ENCODE measurements at places on chromosomes 5 and 9. TPM values are rescaled to one million over a fixed set of nuclear protein-coding genes. Genes with fewer than 3 reads are reported as not detected.
A peak's percentile ranks its signal among the peaks of the same experiment; 100 is the strongest.

Gene STPG3
- total RNA-seq: not detected

Gene PTPN3
- under 0.01 TPM for total RNA-seq

Gene FYB1
- total RNA-seq: not detected

Gene GABRP
- not detected for total RNA-seq

Gene SH3RF2
- 2.2 TPM for total RNA-seq

DNA sequence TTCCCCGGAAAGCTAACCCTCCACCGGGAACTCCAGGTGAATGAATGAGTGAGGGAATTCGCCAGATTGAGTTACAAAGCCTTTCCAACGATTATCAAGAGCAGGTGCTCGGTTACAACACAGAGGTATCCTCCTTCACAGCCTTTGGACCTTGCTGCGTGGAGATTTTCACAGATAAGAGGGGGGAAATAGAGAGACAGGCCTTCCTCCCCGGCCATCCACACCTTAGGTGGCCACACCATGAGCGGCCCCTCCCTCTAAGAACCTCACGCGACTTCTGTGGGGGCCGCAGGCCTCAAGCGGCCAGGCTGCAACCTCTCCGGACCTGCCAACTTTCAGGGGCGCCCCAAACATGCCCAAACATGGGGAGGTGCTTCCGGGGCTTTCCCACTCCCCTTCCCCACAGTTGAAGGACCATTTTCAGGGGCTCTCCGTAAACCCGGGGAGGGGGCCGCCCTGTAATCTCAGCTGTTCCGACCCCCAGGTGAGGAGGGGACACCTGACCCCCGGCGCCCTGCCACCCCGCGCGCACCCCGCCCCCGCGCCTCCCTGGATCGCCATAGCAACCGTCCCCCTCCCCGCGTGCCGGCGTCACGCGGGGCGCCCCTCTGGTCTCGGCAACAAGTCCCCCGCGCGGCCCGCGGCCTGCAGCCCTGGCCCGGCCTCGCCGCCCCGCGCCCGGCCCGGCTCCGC is 603 bp downstream of the DENND1A start:
- no peak for DNase-seq

DNA sequence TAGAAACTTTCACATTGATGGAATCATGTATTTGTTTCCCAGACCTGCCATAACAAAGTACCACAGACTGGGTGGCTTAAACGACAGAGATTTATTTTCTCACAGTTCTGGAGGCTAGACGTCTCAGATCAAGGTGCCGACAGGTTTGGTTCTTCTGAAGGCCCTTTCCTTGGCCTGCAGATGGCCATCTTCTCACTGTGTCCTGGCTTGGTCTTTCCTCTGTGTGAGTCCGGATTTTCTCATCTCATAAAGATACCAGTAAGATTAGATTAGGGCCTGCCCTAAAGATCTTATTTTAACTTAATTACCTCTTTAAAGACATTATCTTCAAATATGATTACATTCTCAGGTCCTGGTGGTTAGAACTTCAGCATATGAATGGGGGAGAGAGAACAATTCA is 5.8 kb downstream of the USP20 start:
- peak; percentile 35 for DNase-seq

DNA sequence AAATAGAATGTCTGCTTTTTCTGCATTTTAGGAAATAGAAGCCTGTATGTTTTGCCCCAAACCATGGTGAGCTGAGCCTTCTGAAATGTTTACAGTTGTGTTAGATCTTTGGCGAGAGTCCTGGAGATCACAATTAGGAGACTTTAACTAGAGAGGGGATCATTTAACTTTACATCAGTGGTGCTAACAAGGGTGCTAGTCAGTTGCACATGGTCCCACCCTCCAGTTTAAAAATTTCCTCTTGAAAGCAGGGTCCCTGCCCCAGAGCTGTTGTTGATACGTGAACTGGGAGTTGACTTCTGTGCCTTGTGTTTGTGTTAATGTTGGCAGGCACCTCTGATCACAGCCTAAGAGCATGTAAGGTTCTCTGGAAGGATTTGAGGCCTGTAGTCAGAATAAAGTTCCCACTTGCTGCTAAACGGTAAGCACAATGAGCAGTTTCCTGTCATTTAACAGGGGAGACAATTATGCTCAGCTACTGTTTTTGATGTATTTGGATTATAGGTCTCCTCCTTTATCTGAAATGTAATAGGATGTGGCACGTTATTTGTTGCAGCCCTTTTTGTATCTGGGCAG is 43.7 kb downstream of the RASGRF2 start:
- no peak for DNase-seq

- peak; percentile 80 for DNase-seq
Measured at GRCh38 chr5:134530301-134531077, 5.0 kb downstream of the JADE2 start.

DNA sequence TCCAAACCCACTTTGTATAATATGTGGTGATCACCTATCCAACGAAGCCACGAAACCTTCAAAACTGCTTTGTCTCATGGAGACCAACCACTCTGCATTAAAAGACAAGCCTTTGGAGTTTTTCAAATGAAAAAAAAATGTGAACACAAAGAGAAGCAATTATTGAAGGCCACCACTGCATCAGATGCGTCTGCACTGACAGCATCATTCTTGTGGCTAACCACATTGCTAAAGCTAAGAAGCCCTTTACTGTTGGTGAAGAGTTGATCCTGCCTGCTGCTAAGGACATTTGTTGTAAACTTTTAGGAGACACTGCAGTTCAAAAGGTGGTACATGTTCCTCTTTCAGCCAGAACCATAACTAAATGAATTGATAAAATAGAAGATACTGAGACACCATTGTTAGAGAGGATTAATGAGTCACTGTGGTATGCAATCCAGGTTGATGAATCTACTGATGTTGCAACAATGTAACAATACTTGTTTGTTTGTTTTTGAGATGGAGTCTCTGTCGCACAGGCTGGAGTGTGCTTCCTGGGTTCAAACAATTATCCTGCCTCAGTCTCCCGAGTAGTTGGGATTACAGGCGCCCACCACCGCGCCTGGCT is 45.4 kb downstream of the TAF11L14 start:
- DNase-seq: no peak

- DNase-seq: no peak
Measured at GRCh38 chr5:97498657-97499056, 315.6 kb upstream of the RIOK2 start.

GRCh38 chr5:136030956-136031611 is 2.3 kb downstream of the TGFBI start:
- DNase-seq: peak; percentile 28

- DNase-seq: no peak
Measured at GRCh38 chr5:123502120-123502519, 9.9 kb upstream of the CSNK1G3 start.

GRCh38 chr9:137227054-137227852 is at the start of gene RNF224:
Gene RNF224, plus strand, starts transcription at chr9:137227502. Its CDS starts 834 bp downstream, at chr9:137228336.
- DNase-seq: peak; percentile 70

DNA sequence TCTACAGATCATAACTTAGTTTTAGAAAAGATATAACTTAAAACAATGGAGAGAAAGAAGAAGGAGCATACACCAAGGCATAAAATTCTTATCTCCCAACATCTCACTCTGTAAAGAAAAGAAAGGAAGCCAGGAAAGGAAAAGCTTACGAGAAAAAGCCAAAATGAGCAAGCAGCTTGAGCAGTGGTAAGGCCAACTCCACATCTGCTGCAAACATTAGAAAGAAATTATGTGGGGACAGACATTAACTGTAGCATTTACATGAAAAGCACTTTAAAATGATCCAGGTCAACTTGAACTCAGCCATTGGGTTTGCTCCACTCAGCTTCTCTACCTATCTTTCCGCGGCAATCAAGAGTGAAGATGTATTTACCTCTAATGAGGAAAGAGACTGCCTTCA is 176.9 kb downstream of the BNC2 start:
- DNase-seq: no peak

GRCh38 chr5:78964889-78965288 is 20.2 kb downstream of the ARSB start:
- DNase-seq: peak; percentile 82

DNA sequence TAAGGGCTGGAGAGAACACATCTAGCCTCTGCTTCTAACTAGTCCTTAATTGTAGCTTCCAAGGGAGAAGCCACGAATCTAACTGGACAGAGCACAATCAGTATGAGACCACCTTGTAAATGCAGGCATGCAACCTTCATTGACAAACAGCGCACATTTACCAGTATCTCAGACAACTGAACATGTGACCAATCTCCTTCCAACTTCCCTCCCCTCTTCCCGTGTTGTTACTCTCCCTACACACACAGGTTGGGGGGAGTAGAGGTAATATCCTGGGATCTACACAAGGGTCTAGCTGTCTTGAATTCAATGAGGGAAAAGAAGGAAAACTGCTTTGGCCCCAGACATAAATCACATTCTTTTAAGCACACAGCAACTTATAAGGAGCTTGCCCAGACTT is 77.6 kb downstream of the LIFR start:
- DNase-seq: no peak

DNA sequence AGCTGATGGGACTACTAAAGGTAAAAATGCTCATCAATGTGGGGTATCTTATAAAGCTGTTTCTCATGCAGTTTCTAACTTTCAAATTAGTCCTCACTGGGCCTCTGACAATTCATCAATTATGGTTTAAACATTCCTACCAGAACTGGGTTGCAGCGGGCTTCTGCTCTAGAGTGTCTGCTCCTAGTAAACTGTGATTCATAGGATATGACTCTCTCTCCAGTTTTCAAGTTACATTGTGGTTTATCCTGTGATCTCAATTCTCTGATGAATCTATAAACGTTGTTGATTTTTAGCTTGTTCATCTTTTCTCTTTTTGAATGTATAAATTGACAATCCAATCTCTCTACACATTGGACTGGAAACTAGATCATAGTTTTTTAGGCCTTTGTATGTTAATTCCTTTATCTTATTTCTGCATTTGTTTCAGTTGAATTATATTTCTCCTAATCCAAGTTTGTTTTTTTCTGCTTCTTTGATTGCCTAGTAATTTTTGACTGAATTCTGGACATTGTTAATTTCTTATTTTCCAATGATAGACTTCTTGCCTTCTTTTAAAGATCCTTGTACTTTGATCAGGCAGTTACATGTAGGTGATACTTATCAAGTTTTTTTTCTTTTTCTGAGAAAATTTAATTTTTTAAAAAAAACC is 822.6 kb downstream of the TLE1 start:
- DNase-seq: no peak

DNA sequence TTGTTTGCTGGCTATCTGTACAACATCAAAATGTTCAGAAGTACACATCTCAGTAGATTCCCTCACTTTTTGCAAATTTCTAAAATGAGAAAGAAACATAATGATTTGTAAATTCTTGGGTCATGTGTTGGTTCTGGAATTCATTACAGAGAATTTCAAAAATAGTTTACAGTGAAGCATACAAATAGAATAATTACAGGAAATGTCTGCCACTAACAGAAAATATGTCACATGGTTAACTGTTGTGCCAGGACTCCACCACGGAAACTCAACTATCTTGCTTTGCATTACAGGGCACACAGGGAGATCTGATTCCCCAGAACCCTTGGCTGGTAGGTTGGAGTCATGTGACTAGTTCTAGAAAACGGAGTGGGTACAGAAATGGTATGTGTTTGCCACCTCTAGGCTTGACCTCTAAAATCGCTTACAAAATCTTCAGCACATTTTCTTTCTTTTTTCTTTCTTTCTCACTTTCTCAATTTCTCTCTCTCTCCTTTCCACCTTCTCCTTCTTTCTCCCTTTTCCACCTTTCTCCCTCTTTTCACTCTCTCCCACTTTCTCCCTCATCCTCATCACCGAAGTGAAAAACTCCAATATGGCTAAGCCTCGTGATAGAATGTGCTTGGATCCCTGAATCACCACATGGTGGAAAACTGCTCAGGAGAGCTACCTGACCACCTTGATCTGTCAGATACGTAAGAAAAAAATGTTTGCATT is 32.4 kb downstream of the RASEF start:
- no peak for DNase-seq

GRCh38 chr5:97624886-97625285 is 441.8 kb upstream of the RIOK2 start:
- DNase-seq: no peak

DNA sequence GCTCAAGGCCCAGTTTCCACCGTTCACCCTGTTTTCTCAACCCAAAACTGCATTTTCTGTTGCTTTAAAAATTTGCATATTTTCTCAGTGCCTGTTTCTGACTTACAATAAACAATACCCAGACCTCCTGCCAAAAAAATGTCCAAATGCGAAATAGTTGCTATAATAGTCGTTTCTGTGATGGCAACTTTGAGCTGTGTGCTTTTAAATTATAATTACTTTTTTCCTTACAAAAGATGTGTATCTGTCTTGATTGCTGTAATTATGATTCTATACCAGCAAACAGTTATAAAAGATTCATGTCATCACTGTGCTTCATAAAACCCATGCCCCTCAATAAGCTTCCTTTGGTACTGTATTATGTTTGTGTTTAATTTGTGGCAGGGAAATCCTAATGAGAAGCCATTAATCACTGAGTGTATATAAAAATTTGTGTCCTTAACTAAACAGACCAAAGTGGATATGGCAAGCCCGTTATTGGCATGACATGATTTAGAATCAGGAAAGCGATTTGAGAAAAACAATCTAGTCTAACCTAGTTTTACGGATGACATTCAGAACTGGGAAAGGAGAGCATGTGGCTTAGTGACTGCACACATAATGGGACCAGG is 5.4 kb upstream of the SLC1A3 start:
- DNase-seq: no peak

- DNase-seq: no peak
Measured at GRCh38 chr5:124524552-124525232, 221.7 kb downstream of the ZNF608 start.

DNA sequence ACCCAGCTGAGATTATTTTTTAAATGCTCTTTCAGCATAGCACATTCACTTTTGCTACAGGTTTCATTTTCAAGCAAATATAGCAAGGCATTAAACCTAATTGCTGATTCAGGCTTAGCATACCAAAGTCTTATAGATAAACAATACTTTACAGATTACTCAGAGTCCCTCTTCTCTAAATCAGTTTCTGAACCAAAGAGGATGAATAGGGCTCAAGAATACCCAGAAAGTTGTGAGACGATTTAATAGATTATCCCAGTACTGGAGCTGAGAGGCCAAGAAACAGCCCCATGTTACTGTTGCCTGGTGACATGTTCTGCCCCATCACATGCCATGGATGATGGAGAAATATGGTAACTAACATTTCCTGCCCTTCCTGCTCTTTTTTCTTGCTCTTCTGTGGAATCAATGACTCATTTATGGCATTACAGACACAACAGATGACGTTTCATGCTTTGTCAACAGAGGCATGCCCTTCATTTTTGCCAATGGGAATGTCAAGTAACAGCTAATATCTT is 18.1 kb upstream of the SSBP2 start:
- peak; percentile 80 for DNase-seq

DNA sequence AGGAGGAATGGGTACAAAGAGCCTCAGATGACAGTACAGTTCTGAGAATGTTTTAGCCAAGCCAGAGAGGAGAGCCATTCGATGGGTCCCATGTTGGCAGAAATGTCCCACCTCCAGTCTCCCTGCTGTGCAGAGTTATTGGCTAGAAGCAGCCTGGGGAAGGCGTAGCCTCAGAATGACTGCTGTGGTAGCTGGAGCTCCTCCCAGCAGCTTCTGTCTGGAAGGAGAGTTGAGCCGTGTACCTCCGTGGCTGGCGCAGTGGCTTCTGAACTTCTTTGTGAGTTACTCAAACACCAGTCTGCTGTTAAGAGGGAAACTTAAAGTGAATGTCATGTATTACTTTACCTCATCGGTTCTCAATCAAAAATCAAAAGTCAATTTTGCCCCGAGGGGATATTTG is 193.3 kb upstream of the SNX2 start:
- DNase-seq: no peak

All from fibroblast of villous mesenchyme (primary cell).